ENCODE measurements at places on chromosomes 16 and 17. TPM values are rescaled to one million over a fixed set of nuclear protein-coding genes. Genes with fewer than 3 reads are reported as not detected.

CHST4 gene
- not detected for total RNA-seq

FGF11 gene
- total RNA-seq = 9.4 TPM

GRCh38 chr17:19748807-19749193 is 702 bp upstream of the ALDH3A1 start:
- DNase-seq = no peak

DNA sequence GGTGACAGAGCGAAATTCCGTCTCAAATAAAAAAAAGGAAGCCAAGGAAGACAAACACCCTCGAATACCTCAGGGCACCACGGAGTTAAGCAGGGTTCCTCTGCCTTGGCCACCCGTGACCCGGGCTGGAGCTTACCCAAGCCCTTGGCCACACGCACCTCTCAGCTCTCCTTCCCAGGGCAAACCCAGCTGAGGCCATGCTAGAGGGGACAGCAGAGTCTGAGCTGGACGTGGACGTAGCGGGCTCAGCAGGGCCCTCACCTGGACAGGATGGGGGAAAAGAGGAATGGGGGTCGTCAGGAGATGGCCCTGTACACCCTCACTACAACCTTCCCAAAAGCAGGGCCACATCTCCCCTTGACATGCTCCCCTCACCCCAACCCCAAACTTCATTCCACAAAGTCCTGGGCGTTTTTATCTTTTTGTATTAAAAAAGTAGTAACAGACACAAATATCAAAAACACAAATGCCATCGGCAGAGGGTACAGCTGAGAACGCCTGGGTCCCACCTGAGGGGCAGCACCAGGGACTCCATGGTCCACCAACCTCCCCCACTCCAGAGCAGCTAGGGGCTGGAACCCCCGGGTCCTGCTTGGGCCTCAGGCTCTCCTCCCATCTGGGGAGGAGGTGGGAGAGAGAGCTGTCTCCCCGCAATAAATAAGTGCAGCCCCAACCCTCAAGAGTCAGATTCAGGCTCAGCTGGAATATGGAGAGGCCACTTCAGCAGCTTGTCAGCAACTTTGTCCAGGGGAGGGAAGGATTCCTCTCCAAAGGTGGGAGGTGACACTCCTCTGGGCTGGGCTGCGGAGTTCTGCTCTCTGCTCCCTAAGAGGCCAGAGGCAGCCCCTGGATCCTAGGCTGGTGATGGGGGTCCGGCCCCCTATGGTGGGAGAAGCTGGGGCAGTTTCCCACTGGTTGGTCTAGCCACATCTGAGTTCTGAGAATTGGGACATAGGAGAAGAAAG is 11.9 kb downstream of the PER1 start:
- no peak for DNase-seq

DNA sequence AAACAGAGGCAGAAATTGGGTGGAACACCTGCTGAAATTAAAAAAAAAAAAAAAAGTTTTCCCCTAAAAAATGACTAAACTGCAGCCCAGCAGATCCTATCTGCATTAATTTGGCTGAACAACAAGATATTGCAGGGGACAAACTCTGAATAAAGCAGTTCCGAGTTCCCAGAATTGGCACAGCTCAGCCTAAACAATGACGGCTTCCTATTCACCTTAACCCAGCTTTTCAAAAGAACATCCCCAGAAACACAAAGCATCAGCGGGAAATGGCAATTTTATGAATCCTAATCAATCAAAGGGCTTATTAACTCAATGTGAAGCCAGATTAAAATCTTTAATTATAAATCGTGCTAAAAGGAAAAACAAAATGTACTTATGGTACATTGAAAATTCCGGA is 497.8 kb upstream of the ZFHX3 start:
- no peak for DNase-seq

Measured in activated CD4-positive, alpha-beta T cell treated with anti-CD3 and anti-CD28 coated beads, Interleukin-2, amount 10 ng/mL, durations not matched to agents 7 days and 5 days (primary cell).